ENCODE measurements at places on chromosomes 6 and 20.

- peaks cover 87% of the 10 kb centered on the region for H3K36me3 ChIP-seq
- H3K4me1 ChIP-seq = peaks cover 61% of the 10 kb centered on the region
- no peak for DNase-seq
- H3K27ac ChIP-seq = peak overlapping the region; percentile 95
Observed at GRCh38 chr6:32844839-32845383, 1.1 kb upstream of the PSMB8 start.

DNA sequence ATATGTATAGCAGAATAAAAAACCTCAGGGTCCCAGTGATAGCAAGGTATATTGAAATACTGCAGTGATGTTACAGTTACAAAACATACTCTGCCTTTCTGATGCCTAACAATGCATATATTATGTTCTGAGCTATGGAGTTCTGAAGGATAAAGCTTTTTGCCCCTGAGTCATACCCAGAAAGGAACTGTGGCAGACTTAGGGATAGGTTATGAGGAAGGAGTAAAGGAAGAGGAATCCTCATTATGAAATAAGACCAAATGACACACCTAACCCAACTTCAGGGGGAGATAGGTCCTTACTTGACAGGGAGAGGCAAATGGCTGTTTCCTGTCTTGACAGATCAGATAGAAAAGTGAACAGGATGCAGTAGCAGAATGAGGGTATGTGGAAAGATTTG is 940.6 kb upstream of the FLRT3 start:
- no peaks in the 10 kb centered on the region for H3K36me3 ChIP-seq
- no peak for DNase-seq
- no peaks in the 10 kb centered on the region for H3K27me3 ChIP-seq
- no peak overlapping the region for H3K4me3 ChIP-seq

DNA sequence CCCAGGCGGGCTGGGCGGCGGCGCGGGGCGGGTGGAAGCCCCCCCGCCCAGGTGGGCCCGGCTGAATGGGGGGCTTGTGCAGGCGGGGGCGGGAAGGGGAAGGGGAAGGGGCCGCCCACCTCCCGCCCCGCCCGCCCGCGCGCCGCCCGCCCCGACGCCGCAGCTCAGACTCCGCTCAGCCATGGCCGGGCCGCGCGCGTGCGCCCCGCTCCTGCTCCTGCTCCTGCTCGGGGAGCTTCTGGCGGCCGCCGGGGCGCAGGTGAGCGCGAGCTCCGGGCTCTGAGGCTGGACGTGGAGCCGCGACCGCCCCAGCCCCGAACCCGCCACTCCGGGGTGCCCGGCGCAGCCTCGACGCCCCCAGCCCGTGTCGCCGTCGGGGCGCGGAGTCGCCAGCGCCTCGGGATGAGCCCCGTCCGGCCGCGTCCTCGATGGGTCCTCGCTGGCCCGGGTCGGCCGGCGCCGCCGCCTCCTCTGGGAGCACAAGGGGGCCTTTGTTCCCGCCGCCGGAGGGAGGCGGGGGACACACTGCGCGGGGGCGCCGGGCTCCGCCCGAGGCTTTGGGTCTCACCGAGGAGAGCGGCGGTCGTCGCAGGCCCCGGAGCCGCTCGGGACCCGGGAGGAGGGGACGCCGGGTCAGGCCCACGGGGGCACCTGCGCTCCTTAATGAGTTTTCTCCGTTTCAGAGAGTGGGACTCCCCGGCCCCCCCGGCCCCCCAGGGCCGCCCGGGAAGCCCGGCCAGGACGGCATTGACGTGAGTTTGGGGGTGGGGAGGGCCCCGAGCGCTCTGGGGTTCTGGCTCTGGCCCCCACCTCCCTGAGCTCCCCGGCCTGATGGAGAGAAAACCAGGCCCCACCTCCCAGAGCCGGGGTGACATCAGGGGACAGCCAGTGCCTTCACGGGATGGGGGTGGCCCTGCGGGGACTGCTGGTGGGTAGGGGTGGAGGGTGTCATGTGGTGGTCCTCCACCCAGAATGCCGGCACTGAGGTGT is at the start of gene COL9A3:
COL9A3 (plus strand) TSS at position 167 of the 990 bp plus-strand sequence; CDS start at position 182, 15 bp downstream.
- peaks cover 32% of the 10 kb centered on the region for H3K27me3 ChIP-seq
- DNase-seq = no peak
- H3K27ac ChIP-seq = no peak within 1 kb of the TSS
- no peaks in the 10 kb centered on the region for H3K4me1 ChIP-seq
- no peak within 1 kb of the TSS for H3K4me3 ChIP-seq
- H3K36me3 ChIP-seq = peaks cover 5% of the 10 kb centered on the region

GRCh38 chr6:36825452-36825851 is 13.8 kb downstream of the CPNE5 start:
- peaks cover 8% of the 10 kb centered on the region for H3K27me3 ChIP-seq
- no peak for DNase-seq
- peaks cover 27% of the 10 kb centered on the region for H3K4me1 ChIP-seq
- H3K4me3 ChIP-seq = no peak overlapping the region

DNA sequence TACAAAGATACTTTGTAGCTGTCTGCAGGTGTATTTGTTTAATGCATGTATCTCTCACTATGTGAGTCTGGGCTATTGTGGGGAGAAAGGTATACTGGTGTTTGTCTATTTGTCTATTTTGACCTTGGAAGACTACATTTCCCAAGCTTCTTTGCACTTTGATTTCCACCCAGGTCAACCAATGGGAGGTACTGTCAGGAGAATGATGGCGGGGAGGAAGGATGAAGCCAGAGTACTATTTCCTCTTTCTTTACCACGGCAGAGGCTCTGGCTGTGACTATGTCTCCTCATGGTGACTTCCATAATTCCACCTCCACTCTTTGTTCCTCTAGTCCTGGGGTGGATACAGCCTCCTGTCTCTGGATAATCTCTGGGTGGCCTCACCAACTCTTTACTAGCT is 23.1 kb downstream of the LBP start:
- peaks cover 17% of the 10 kb centered on the region for H3K27me3 ChIP-seq
- DNase-seq = no peak
- no peaks in the 10 kb centered on the region for H3K4me1 ChIP-seq
- H3K36me3 ChIP-seq = no peaks in the 10 kb centered on the region

GRCh38 chr20:47346172-47346571 is 10.3 kb downstream of the ZMYND8 start:
- H3K4me3 ChIP-seq = no peak overlapping the region
- peaks cover 13% of the 10 kb centered on the region for H3K4me1 ChIP-seq

- H3K27me3 ChIP-seq = peaks cover 13% of the 10 kb centered on the region
- no peaks in the 10 kb centered on the region for H3K4me1 ChIP-seq
- no peaks in the 10 kb centered on the region for H3K36me3 ChIP-seq
- no peak overlapping the region for H3K4me3 ChIP-seq
- DNase-seq = no peak
Observed at GRCh38 chr6:21538186-21538798, 55.3 kb upstream of the SOX4 start.

GRCh38 chr6:55260181-55260580 is 67.1 kb upstream of the GFRAL start:
- DNase-seq = no peak
- H3K27ac ChIP-seq = no peak overlapping the region
- no peak overlapping the region for H3K4me3 ChIP-seq
- no peaks in the 10 kb centered on the region for H3K4me1 ChIP-seq

DNA sequence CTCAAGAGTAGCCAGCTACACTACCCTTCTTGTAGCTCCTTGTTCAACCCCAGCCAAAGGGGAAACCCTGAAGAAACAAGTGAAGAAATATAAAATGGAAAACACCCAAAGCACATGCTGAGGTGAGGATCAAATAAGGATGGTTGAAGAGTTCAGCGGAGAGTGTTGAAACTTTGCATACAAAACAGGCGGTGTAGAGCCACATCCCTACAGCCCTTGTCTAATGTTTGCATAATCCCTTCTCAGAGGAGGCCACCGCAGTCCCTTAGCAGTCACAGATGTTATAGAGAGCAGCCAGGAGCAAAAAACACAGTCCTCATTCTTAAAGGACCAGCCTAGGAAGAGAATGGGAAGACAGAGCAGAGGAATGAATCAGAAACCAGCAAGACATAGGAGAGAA is 350.7 kb upstream of the SASH1 start:
- no peak for DNase-seq
- no peaks in the 10 kb centered on the region for H3K36me3 ChIP-seq
- H3K27me3 ChIP-seq = no peaks in the 10 kb centered on the region
- H3K4me1 ChIP-seq = no peaks in the 10 kb centered on the region
- H3K27ac ChIP-seq = no peak overlapping the region
- no peak overlapping the region for H3K4me3 ChIP-seq

DNA sequence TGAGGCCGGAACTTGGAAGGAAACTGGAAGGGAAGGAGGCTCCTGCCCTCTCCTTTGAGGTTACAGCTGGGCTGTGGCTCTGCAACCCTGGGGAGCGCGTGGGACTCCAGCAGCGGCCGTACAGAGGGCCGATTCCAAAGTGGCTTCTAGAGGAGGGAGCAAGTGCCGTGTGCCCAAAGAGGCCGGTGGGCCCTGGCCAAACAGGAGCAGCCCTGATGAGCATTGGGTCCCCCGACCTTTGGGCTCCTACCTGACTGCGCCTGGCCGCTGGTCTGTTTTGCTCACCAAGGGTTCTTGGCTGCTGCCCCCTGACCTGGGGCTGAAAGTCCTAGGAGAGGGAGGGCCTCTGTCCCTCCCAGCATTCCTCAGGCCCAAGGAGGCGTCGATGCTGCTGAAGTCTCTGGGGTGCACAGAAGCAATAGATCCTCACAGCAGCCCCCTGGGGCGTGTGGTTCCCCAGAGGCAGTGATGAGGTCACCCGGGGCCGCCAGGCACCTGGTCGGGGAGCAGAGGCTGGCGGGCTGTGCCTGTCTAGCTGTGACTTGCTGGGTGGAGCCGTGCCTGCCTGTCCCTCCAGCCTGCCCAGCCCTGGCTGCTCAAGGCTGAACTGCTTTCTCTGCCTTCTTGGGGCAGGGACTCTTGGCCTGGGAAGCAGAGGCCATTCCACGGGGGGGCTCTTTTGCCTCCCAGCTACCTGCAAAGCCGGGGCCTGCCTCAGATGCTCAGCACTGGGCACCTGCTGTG is 9.8 kb downstream of the RBM38 start:
- peaks cover 68% of the 10 kb centered on the region for H3K4me1 ChIP-seq
- H3K36me3 ChIP-seq = peaks cover 49% of the 10 kb centered on the region
- no peak for DNase-seq

GRCh38 chr6:126182650-126183311 is 157.1 kb upstream of the CENPW start:
- no peaks in the 10 kb centered on the region for H3K36me3 ChIP-seq
- no peaks in the 10 kb centered on the region for H3K4me1 ChIP-seq
- DNase-seq = no peak

- no peak overlapping the region for H3K4me3 ChIP-seq
- no peaks in the 10 kb centered on the region for H3K36me3 ChIP-seq
- peaks cover 5% of the 10 kb centered on the region for H3K4me1 ChIP-seq
- no peak overlapping the region for H3K27ac ChIP-seq
- peaks cover 44% of the 10 kb centered on the region for H3K27me3 ChIP-seq
- DNase-seq = no peak
Observed at GRCh38 chr6:33057222-33058150, 16.0 kb downstream of the HLA-DPA1 start.

DNA sequence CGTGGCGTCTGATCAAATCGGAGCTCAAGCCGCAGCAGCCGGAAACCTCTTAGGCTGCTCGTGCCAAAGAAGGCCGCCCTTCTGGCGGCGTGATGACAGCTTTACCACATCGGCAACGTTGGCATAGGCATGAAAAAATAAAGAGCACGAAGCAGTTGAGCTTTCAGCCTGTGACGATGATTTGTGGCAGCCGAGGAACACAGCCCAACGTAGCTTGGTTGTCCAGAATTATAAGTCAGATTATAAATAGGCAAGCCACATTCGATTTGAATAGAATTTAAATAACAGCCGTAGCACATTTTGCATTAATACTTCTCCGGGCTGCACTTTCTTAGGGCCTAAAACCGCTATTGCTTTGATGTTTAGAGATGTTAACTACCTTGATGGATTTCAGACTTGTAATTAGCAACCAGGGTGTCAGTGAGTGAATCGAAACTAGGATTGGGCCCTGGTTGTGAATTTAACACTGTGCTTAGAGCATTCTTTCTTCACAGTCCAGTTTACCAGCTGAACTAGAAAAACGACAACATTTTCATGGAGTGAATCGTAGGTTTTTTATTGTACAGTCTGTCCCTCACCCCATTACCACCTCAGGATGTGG is 864 bp upstream of the BCLAF1 start:
- peak overlapping the region; percentile 98 for H3K27ac ChIP-seq
- peak; percentile 92 for DNase-seq
- H3K36me3 ChIP-seq = peaks cover 19% of the 10 kb centered on the region
- H3K4me1 ChIP-seq = peaks cover 31% of the 10 kb centered on the region
- no peaks in the 10 kb centered on the region for H3K27me3 ChIP-seq

GRCh38 chr6:91653076-91653723 is 1066.3 kb upstream of the MAP3K7 start:
- H3K4me3 ChIP-seq = no peak overlapping the region
- DNase-seq = no peak
- no peaks in the 10 kb centered on the region for H3K27me3 ChIP-seq
- no peak overlapping the region for H3K27ac ChIP-seq

- no peaks in the 10 kb centered on the region for H3K36me3 ChIP-seq
- no peak overlapping the region for H3K27ac ChIP-seq
Observed at GRCh38 chr6:156953479-156954146, 176.4 kb downstream of the ARID1B start.

GRCh38 chr6:37663019-37663810 is 34.5 kb downstream of the MDGA1 start:
- H3K27me3 ChIP-seq = peaks cover 5% of the 10 kb centered on the region
- no peak for DNase-seq
- no peak overlapping the region for H3K4me3 ChIP-seq
- no peak overlapping the region for H3K27ac ChIP-seq
- no peaks in the 10 kb centered on the region for H3K4me1 ChIP-seq

DNA sequence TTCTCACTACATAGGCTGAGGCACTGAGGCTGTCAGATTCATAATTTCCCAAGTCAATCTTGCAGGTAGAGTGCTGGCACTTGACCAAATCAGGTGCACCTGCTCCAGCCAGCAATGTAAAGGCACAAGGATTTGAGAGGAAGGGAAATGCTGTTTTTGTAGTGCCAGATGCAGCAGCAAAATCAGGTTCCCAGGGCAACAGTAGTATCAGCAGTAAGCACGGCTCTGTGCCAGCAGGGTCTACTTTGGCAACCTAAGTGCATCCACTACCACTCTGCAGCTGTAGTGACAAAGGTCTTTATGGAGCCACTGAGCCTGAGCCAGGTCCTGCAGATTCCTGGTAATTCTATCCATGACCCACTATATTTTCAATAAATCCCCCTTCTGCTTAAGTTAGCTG is 329.5 kb downstream of the TPBG start:
- no peak overlapping the region for H3K27ac ChIP-seq
- H3K27me3 ChIP-seq = peaks cover 10% of the 10 kb centered on the region
- no peaks in the 10 kb centered on the region for H3K4me1 ChIP-seq
- no peak overlapping the region for H3K4me3 ChIP-seq
- DNase-seq = no peak

- peaks cover 9% of the 10 kb centered on the region for H3K4me1 ChIP-seq
- peak; percentile 67 for DNase-seq
- no peaks in the 10 kb centered on the region for H3K36me3 ChIP-seq
- peaks cover 49% of the 10 kb centered on the region for H3K27me3 ChIP-seq
Observed at GRCh38 chr6:28648035-28648877, 122.6 kb downstream of the GPX5 start.

DNA sequence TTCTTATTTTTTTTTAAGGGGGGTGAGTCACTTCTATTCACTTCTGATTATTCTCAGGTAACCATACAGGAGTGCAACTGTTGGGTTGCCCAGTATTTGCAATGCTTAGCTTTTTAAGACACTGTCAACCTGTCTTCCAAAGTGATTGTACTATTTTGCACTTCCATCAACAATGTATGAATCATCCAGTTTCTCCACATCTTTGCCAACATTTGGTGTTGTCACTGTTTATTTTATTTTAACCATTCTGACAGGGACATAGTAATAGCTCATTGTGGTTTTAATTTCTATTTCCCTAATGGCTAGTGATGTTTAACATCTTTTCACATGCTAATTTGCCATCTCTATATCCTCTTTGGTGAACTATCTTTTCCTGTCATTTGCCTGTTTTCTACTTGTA is 1.4 kb upstream of the SLC13A3 start:
- no peak overlapping the region for H3K27ac ChIP-seq
- no peak for DNase-seq
- no peak overlapping the region for H3K4me3 ChIP-seq
- H3K27me3 ChIP-seq = peaks cover 51% of the 10 kb centered on the region
- no peaks in the 10 kb centered on the region for H3K4me1 ChIP-seq
- H3K36me3 ChIP-seq = peaks cover 1% of the 10 kb centered on the region
